ENCODE measurements at places on chromosomes 3 and 15. TPM values are rescaled to one million over a fixed set of nuclear protein-coding genes. Genes with fewer than 3 reads are reported as not detected.

The SLITRK3 gene
- total RNA-seq = not detected

The AMT gene
- total RNA-seq = 6.9 TPM

The SEMA6D gene
- total RNA-seq = not detected

The FRMD4B gene
- 68.2 TPM for total RNA-seq

The RTP1 gene
- total RNA-seq = not detected

The U2SURP gene
- 155 TPM for total RNA-seq

The KAT2B gene
- total RNA-seq = 98.2 TPM

The P3H2 gene
- not detected for total RNA-seq

The MAP1A gene
- total RNA-seq = 7.8 TPM

The EAF2 gene
- 19.9 TPM for total RNA-seq

The KLF15 gene
- total RNA-seq = not detected

The TM4SF4 gene
- total RNA-seq = not detected

The CHRNA7 gene
- 0.55 TPM for total RNA-seq

The LMAN1L gene
- total RNA-seq = not detected

The DHX30 gene
- 95.6 TPM for total RNA-seq

DNA sequence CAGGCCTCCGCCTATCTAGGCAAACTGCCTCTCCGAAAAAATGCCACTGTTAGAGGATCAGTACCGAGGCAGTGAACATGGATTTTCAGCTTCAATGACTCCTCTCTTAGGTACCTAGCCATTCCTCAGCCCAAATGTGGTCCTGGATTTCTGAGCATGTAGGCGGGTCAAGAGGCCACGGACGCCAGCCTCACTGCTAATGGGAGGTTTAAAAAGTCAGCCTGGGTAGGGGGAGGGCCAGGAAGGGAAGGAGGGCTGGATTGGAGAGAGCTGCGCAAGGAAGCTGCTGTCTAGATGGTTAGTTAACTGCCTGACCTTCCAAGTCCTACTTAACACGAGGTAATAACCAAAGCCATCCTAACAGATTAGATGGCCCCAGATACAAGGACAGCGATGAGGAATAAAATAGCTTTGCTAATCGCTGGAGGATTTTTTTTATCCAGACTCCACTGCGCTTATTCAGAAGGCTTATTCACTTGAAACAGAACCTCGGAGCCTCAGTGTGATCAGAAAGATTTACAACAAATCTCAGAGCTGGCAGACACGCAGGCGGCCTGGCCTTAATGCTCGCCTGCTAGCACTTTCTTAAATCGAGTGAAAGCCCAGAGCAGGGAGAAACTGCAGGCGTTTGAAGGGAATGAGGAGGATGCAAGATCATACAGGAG lies 34.3 kb downstream of the TLE3 start:
- DNase-seq = no peak

DNA sequence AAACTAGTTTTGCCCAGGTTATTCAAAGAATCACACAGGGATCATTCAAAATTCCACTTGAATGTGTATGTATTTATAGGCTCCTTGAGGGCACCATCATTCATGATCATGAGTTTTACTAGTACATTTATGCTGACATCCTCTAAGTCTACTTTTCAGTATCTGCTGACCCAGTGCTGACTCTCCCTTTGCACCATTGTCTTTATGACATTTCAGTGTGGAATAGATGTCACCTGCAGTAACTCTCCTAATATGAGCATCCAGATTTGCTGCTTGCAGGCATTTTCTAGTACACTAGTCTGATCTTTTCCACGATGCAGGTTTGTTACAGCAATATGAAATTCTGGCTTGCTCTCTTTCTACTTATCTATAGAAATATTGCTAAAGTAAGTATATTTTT lies 1603.5 kb downstream of the SI start:
- no peak for DNase-seq

GRCh38 chr3:53812434-53812833 lies 33.8 kb downstream of the CHDH start:
- DNase-seq = no peak

- DNase-seq = no peak
These were observed 2.9 kb upstream of the TM4SF19 start for GRCh38 chr3:196341137-196341536.

- DNase-seq = no peak
These were observed 87.9 kb downstream of the STT3B start for GRCh38 chr3:31620656-31621055.

DNA sequence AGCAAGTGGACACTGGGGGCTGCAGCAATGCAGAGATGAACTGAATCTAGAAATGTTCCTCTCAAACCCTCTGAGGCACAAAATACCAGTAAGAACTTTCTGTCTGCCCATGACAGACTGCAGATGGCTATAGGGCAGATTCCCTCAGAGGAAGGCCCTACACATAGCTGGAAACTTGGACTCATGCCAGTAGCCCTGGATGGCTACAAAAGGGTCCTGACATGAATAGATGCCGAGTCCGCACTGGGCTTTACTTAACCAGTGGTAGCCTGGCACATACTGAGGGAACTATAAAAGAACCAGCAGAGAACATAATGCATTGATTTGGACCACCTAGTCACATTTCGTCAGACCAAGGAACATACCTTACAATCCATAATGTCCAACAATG lies 66.7 kb downstream of the C3orf80 start:
- DNase-seq = no peak

- no peak for DNase-seq
These were observed 28.6 kb upstream of the UTS2B start for GRCh38 chr3:191358929-191359328.

DNA sequence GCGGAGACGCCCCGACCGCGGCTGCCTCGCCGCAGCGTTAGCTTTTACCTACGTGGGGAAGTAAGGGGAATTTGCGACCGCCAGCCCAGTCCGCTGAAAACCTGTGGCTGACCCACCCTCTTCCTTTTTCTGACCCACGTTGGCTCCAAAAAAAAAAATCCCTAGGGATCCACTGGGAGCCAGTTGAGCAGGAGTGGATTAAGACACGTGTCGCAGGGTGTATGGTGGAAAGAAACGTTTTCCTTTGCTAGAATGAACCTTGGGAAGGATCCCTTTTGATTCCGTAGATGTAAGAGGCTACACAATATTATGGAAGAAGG lies 575 bp upstream of the PCYT1A start:
- DNase-seq = no peak

- DNase-seq = no peak
These were observed 350.5 kb upstream of the COL8A1 start for GRCh38 chr3:99287876-99288275.

DNA sequence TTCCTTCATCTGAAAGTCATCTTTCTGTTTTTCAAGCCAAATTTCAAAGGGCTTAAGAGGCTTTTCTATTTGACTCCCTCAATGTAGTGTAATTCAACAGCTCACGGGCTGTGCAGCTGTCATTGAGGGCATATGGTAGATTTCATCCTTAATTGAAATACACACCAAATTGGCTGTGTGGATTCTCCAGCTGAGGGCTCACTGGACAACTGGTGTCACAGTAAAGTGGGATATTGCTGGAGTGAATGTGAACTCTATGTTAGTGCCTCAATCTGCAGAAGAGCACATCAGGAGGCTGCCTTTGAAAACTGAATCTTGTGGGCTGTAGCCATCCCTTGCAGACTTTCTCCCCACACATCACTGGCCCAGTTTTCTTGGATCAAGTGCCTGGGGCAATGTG lies 120.1 kb downstream of the GALK2 start:
- DNase-seq = no peak

- peak; percentile 57 for DNase-seq
These were observed 7.8 kb upstream of the GPR171 start for GRCh38 chr3:151210676-151211381.

- peak; percentile 45 for DNase-seq
These were observed 640 bp downstream of the MB21D2 start for GRCh38 chr3:192917028-192917403.

GRCh38 chr3:196189566-196190347 lies 21.4 kb downstream of the ZDHHC19 start:
- no peak for DNase-seq

DNA sequence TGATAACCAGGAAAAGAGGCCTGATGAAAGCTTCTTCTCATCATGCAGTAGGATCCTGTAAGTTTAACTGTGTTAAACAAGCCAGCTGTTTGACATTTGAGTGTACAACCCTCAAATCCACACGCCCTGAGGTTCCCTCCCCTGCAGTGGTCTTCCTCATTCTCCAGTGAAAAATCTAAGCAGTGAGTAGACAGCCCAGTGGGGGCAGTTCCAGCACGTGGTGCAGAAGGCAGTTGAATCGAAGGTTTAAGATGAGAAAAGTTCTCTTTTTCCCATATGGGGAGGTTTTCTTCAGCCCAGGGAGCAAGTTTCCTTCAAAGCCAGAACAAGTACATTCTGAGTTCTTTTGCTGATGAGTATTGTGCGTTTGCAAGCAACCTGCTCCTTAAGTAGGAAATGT lies 174.5 kb downstream of the NR2F2 start:
- DNase-seq = no peak

GRCh38 chr3:127002195-127003174 lies 19.6 kb downstream of the PLXNA1 start:
- no peak for DNase-seq

DNA sequence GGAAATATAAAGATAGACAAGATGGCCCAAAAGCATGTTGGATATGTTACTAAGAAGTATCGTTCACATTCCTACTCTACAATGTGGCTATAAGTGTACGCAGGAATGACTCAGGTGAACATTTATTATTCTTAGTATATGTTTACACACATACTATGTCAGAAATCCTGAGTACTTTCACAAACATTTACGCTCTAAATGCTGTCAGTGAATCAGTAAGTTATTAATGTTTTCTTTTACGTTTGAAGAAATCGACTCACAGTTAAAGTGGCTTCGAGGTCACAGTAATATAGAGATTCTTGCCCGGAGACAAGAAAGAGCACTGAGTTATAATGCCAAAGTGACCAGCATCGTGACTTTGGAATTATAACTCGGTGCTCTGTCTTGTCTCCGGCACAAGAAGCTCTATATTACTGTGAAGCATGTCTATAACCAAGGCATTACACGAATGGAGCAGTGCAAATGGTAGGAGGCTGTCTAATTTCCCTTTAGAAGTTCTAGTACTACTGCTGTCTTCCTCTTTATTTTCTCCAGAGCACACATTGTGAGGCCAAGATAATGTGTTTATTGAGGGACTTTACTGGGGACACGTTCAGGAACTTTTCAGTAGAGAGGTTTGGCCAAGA lies 61.8 kb upstream of the P3H2 start:
- DNase-seq = no peak

- no peak for DNase-seq
These were observed 47.6 kb downstream of the CTDSPL start for GRCh38 chr3:37909067-37909911.

DNA sequence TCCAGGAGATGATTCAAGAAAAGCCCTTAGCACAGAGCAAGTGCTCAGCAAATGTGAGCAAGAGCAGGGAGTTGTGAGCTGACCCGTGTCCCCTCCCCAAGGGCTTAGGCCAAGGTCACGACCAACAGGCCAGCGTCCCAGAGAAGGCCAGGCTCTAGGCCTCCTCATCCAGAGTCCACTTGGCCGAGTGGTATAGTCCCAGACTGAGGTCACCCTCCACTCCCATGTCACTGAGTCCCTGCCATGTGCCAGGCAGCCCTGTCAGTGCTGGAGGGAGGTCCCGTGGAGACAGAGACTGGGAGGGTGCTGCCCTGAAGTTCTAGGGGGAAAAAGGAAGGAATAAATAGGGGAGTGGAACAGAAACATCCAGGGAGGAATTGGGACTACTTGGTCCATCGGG lies 44.0 kb downstream of the TPRA1 start:
- DNase-seq = no peak

GRCh38 chr3:169674090-169674489 lies 10.6 kb upstream of the MECOM start:
- DNase-seq = no peak

GRCh38 chr15:26201177-26201858 lies 338.2 kb upstream of the ATP10A start:
- DNase-seq = no peak

GRCh38 chr3:79767194-79767904 lies 449 bp downstream of the ROBO1 start:
- DNase-seq = no peak

- peak; percentile 88 for DNase-seq
These were observed 8.6 kb upstream of the SRP14 start for GRCh38 chr15:40047415-40048210.

GRCh38 chr3:10771486-10772270 lies 44.4 kb upstream of the SLC6A11 start:
- peak; percentile 33 for DNase-seq

GRCh38 chr3:123713211-123713610 lies 128.4 kb upstream of the HACD2 start:
- no peak for DNase-seq
